ENCODE measurements at places on chromosomes 2 and 18.

DNA sequence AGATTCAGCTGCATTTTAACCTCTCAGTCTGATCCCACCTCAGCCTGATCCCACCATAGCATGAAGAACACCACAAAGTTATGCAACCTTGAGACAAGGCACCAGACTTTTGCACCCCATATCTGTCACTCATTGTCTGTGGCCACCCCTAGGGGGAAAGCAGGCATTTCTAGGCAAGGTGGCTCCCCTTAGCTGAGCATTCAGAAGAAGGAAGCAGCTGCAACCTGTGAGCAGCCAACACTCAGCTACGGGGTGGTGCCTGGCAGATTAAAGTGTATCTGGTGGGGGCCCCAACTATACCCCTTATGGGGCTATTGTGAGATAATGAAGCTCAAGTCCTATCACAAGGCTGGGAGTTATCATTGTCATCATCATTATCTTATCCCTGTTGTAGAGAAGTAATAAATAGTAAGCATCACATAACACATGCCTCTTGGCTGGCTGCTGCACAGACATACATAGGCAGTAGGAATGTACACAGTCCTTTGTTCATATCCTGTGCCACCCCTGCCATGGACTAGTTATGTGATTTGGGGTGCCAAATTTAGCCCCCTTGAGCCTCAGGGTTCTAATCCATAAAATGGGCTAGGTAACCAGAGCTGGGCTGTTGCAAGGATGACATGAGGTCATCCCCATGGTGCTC, 20.6 kb upstream of the TMEM163 start:
- DNase-seq, result no peak

DNA sequence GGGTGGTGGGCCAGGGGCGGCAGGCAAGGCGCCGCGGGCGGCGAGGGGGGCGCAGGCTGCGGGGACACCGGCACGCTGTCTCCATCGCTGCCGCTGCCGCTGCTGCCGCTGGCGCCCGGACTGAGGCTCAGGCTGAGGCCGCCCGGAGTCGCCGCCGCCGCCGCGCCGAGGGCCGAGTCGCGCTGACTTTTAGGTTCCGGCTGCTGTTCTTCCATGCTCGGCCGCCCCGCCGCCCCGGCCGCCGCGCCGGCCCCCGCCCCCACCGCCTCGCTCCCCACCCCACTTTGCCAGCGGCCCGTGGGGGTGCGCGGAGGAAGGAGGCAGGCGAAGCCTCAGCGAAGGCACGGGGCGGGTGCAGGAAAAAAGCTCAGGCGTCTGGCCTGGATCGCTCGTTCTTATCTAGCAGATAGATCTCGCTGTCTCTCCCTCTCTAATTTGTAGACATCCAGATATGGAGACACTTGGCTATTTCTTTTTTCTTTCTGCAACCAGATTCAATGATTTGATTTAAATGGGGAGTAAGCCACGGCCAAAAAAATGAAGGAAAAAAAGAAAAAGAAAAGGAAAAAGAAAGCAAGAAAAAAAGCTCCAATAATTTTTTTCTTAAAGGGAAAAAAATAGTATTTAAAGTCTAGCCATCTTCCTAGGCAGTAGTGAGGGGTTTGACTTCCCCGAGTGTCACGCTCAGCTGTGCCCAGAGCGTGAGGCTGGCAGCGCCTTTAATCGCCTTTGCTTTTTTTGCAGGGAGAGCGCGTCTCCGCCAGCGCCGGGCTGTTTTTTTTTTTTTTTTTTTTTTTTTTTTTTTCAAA, at the start of gene EN1:
Gene EN1, minus strand, starts transcription at position 696 of the 809 bp plus-strand sequence. Its CDS starts 481 bp downstream, at position 215.
- peak; percentile 31 for DNase-seq

DNA sequence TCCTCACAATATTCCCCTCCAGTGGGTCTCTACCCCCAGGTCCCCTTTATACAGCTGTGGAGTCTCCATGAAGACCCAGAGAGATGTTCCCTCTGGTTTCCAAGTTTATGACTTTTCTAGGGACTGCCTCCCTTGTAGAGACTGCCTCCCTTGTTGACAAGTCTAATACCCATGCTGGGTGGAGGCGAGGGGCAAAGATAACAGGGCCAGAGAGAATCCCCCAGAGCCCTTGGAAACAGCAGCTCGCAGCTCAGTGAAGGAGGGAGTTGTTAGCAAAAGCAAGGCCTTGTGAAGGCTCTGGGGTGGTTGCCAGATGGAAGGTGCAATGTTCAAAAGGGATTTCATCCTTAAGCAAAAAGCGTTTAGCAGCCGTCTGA, 75.0 kb upstream of the GATA6 start:
- DNase-seq, result no peak

DNA sequence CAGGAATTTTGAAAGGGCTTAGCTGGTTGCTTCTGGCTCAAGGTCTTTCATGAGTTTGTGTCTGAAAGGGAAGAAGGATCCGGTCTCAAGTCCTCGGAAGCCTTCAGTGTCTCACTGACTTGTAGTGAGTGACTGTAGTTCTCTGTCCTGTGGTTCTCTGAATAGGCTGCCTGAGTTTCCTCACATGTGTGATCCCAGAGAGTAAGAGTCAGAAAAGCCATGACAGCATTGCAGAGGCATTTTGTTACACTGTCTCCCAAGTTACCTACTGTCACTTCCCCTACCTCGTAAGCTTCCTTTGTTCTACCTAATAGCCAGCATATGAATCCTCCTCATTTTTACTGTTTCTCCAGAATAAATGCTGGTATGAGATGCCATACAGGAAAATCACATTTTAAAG, 709.1 kb upstream of the CHAC2 start:
- DNase-seq, result no peak

DNA sequence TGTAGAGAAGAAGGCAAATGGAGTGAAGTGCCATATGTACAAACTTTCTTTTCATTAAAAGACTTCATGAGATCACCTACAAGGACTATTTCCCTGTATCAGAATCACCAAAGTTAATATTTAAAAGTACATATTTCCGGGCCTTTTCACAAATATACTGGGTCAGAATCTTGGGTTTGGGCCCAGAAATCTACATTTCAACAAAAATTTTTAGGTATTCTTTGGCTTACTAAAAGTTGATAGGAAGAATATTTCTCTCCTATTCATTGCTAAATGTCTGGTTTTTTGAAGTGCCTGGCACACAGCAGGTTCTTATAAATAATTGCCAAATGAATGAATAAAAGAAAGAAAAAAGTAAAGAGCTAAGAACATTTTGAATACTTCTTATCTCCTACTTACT, 843.8 kb upstream of the ACVR2A start:
- no peak for DNase-seq

GRCh38 chr2:40346535-40347354, 105.1 kb downstream of the SLC8A1 start:
- DNase-seq, result peak; percentile 90

- DNase-seq, result peak; percentile 95
These were observed 74.6 kb downstream of the ARL4C start for GRCh38 chr2:234422273-234422732.

DNA sequence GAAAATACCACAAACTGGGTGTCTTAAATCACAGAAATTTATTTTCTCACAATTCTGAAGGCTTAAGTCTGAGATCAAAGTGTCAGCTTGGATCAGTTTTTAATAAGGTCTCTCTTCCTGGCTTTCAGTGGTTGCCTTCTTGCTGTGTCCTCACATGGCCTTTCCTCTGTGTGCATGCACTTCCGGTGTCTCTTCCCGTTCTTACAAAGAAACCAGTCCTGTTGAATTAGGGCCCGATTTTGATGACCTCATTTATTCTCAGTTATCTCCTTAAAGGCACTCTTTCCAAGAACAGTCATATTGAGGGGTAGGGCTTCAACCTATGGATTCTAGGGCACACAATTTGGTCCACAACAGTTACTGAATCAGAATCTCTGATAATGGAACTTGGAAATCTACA, 5.4 kb upstream of the XIRP2 start:
- DNase-seq, result no peak

GRCh38 chr2:159738509-159739390, 26.4 kb downstream of the MARCHF7 start:
- DNase-seq, result peak; percentile 22

GRCh38 chr2:16821692-16822091, 156.1 kb upstream of the CYRIA start:
- no peak for DNase-seq

GRCh38 chr2:173978447-173978846, 13.3 kb upstream of the SP3 start:
- no peak for DNase-seq

DNA sequence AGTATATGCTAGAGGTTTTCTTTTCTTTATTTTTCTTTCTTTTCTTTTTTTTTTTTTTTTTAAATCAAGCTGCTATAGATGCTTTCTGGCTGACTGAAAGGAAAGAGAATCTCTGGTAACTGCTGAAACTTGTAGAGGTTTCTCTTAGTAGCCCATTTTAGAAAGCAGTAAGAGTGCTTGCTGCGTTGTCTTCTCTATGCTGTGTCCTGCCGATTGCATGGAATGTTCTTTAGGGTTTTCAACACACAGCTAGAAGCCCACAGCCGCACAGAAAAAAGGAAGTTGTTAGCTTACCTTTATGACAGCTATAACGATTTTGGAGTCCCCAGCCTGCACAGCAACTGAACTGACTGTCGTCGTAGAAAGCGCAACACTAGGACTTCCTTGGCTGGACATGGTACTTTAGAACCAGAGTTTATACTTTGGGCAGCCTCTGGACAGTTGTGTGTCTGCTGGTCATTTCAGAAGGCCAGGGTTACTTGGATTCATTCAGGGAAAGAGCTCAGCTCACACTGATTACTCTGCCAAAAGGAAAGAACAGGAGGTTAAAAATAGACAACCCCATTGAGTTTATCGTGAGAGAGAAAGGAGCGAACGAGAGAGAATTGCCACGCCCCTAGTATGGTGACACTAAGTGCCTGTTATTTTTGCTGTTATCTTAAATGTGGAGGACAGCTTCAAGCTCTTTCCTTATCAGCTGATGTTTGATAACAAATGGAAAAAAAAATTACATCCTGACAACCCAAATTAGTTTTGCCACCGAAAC, at the start of gene CCDC141:
Gene CCDC141, minus strand, starts transcription at position 592 of the 766 bp plus-strand sequence. Its CDS starts 196 bp downstream, at position 396.
- no peak for DNase-seq

GRCh38 chr18:48621240-48621639, 82.4 kb downstream of the CTIF start:
- DNase-seq, result peak; percentile 93

GRCh38 chr2:8543060-8543382, 138.8 kb upstream of the ID2 start:
- DNase-seq, result no peak

GRCh38 chr2:74653589-74653984, 460 bp upstream of the SEMA4F start:
- DNase-seq, result no peak

GRCh38 chr2:86330001-86330400, 7.4 kb downstream of the REEP1 start:
- no peak for DNase-seq

GRCh38 chr2:16100006-16100405, 159.7 kb downstream of the MYCN start:
- no peak for DNase-seq

GRCh38 chr2:96817882-96818281, 1.8 kb downstream of the CNNM3 start:
- DNase-seq, result no peak

DNA sequence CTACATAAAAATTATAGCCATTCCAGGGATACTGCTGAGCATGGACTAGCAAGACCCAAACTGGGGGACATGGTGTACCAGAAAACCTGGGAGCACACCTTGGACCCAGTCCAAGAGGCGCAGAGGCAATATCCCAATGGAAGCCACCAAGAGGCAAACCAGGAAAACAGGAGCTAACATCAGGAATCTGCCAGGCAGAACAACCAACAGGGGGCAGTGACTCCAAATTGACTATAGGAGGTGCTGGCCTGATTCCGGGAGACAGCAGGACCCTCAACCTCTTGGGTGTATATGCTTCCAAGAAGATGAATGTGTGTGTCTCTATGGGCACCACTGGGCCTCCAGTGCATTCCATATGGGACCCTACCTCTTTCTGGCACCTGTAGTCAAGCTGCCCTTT, 172.7 kb upstream of the ARL4C start:
- no peak for DNase-seq

- DNase-seq, result no peak
These were observed 125.9 kb downstream of the GPD2 start for GRCh38 chr2:156562124-156562523.
